ENCODE measurements at places on chromosomes 13 and 19. TPM values are rescaled to one million over a fixed set of nuclear protein-coding genes. Genes with fewer than 3 reads are reported as not detected.

Gene N4BP2L1
- total RNA-seq: 13.8 TPM

Gene MYO1F
- total RNA-seq: 4.8 TPM

Gene KLF2
- 3.9 TPM for total RNA-seq

Gene SERP2
- total RNA-seq: 22.1 TPM

Gene DPP9
- total RNA-seq: 10.1 TPM
